ENCODE measurements at places on chromosomes 5 and 9.
A peak's percentile ranks its signal among the peaks of the same experiment; 100 is the strongest.

GRCh38 chr9:114304416-114305188 is 18.3 kb upstream of the ORM1 start:
- DNase-seq: no peak
- H3K27ac ChIP-seq: no peak overlapping the region
- no peaks in the 10 kb centered on the region for H3K4me1 ChIP-seq
- H3K27me3 ChIP-seq: no peaks in the 10 kb centered on the region

DNA sequence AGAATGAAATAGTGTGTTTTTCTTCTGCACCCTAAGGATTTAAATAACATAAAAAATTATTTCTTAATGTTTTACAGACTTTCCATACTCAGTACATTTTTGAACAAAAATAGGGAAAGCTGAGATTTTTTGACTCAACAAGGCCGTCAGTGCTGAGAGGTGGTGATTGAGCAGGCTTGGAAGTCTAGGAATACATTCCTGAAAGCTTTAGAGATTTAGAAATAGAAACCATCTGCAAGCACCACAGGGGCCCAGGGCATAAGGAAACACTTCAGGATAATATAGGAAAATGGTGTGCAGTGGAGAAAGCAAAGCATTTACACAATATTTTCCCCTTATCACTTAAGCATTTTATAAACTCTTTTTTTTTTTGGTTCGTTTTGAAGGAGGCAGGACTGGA is 5.2 kb downstream of the BASP1 start:
- no peak overlapping the region for H3K27ac ChIP-seq
- H3K4me1 ChIP-seq: no peaks in the 10 kb centered on the region
- no peak overlapping the region for H3K4me3 ChIP-seq

- peaks cover 4% of the 10 kb centered on the region for H3K36me3 ChIP-seq
- peaks cover 41% of the 10 kb centered on the region for H3K4me1 ChIP-seq
- peak; percentile 76 for DNase-seq
Measured at GRCh38 chr5:74579215-74579614, 61.3 kb downstream of the ENC1 start.

DNA sequence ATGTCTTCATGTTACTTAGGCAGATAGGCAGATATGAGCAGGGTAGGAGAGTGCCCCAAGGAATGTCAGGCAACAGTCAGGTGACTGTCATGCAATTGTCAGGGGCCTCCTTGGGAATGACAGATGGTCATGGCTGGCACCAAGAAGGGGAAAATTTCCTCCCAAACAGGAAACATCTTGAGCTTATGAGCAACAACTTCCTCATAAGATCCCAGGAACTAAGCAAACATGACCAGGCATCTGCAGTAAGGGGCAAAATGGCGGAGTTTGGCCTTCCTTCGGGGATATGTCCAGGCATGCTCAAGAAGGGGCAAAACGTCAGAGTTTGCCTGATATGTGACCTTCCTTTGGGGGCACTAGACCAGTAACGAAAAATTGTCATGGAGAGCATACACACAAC is 591.8 kb downstream of the PDE4D start:
- peaks cover 12% of the 10 kb centered on the region for H3K4me1 ChIP-seq
- H3K27me3 ChIP-seq: no peaks in the 10 kb centered on the region
- no peak for DNase-seq
- H3K36me3 ChIP-seq: no peaks in the 10 kb centered on the region
- H3K27ac ChIP-seq: no peak overlapping the region

DNA sequence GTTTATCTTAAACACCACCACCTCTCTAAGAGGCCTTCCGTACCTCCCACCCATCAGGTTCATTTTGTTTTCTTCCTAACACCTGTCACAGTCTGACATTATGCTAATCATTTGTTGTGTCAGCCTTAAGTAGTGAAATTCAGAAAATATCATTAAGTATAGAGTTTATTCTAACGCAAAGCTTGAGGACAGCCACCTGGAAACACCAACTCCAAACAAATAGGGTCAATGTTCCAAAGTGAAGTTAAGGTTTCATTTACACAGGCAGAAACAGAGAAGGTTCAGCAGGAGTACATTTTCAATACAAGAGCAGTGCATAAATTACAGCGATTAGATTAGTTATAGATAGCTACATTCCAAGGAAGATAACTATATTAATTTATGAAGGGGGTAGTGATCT is 1.3 kb upstream of the SMC5 start:
- H3K4me3 ChIP-seq: peak overlapping the region; percentile 53
- no peak overlapping the region for H3K27ac ChIP-seq
- peaks cover 32% of the 10 kb centered on the region for H3K36me3 ChIP-seq
- DNase-seq: no peak
- peaks cover 42% of the 10 kb centered on the region for H3K4me1 ChIP-seq
- peaks cover 7% of the 10 kb centered on the region for H3K27me3 ChIP-seq

Measured in activated T-helper 2 cell treated with anti-CD3 and anti-CD28 coated beads, Interferon-gamma antibody, Interleukin-2, Interleukin-4, amounts not matched to agents 10 μg/mL and 5 μg/mL and 100 μg/mL, durations not matched to agents 14 hours and 24 hours and 36 hours (primary cell).